ENCODE measurements at places on chromosomes 5 and 9.

- no peak for DNase-seq
Observed at GRCh38 chr5:58183078-58183785, 276.7 kb downstream of the PLK2 start.

- DNase-seq: no peak
Observed at GRCh38 chr9:16277471-16277960, 593.0 kb downstream of the BNC2 start.

DNA sequence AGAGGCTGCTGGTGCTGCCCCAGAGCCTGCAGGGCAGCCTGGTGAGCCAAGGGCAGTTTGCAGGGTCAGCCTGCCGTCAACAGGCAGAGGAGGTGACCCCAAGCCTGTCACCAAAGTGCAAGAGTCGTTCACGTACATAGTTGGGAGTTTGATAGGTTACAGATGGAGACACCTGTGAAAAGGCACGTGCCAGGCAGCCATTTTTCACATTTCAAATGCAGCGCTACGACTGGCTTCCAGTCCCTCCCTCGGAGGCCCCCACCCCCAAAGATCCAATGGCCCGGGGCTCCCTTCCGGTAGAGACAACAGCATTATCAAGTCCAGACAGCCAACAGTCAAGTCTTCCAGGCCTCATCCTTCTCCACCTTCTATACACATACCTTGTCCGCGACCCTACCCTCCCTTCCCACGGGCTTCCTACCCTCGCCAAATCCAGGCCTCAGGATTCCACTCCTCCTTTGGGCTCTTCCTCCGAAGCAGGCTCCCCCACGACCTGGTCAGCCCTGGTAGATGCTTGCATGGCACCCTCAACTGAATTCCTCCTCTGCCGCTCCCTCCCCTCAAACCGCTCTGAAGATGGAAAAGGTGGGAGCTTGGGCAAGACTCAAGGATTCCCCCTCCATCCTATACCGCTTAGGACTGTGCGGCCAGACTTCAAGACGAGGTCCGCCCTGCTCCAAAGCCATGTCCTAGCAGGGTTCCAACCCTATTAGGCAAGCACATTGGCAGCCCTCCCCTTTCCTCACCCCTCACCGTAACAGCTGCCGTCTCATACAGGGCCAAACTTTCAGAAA is 13.2 kb downstream of the HNRNPH1 start:
- no peak for DNase-seq

GRCh38 chr5:142974409-142974808 is 204.2 kb downstream of the ARHGAP26 start:
- no peak for DNase-seq

- no peak for DNase-seq
Observed at GRCh38 chr5:36703245-36703860, 96.9 kb downstream of the SLC1A3 start.

DNA sequence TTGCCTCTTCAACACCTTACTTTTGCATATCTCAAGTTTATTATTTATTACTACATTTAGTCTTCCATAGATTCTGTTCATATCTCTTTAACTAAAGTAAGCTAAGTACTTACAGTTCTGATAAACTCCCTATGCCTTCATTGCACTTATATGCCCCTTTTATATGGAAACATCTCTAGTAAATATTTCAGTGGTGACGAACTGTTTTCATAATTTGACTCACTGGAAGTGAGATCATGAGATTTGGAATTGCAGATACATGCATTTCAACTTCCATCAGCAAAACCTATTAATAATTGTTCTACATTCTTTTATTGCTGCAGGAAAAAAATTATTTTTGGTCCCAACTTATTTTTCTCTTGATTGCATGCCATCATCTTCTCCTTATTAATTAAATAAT is 263.5 kb downstream of the CD180 start:
- no peak for DNase-seq

DNA sequence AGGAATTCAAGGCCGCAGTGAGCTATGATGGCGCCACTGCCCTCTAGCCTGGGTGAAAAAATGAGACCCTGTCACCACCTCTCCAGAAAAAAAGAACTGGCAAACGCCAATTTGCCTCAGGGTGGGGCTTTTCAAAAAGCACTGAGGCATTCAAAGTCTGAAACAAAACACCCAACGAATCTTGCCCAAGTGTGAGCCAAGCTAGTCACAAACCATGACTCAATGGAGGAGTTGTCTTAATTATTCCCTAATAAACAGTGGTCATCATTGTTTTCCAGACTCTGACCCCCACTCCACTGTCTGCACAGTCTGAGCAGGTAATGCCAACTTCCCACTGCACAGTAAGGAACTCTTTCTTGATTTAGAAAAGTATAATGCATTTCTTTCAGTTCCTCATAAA is 16.8 kb downstream of the FRMD3 start:
- DNase-seq: no peak

GRCh38 chr5:55063899-55064298 is 38.5 kb upstream of the GZMA start:
- no peak for DNase-seq

All from T-helper 2 cell (primary cell).